Activated CD4-positive, alpha-beta T cell treated with anti-CD3 and anti-CD28 coated beads, Interleukin-2, amount 10 ng/mL, durations not matched to agents 24 days and 14 days (primary cell): ENCODE measurements at places on chromosomes 1 and 21.

- DNase-seq, result no peak
Observed at GRCh38 chr1:2643414-2644077, 10.7 kb upstream of the MMEL1 start.

DNA sequence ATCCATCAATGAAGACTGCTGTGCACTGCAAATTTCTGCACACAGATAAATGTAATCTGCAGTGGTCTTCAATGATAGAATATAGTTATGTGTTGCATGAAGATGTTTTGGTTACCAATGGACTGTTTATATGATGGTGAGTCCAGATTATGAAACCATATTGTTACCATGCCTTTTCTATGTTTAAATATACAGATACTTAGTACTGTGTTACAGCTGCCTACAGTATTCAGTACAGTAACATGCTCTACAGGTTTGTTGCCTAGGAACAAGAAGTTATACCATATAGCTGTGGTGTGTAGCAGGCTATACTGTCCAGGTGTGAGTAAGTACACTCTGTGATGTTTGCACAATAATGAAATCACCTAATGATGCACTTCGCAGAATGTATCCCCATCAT, 40.8 kb downstream of the SORT1 start:
- DNase-seq, result no peak

DNA sequence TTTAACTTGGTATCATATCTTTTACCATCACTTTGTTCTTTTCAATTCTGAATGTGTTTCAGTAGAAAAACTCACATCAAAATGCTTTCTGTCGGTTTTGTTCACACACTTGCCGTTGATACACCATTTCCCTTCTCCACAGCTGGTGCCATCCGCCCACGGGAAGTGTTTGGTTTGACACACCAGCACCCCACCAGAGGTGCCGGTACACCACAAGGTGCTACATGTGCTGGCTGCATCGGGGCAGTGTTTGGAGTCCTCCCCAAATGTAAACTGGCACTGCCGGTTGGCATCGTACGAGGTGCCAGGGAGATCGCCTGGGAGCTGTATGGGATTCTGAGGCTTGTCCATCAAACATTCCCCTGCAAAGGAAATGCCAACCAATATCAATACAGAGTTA, 5.0 kb downstream of the ADAMTS1 start:
- peak; percentile 68 for DNase-seq

DNA sequence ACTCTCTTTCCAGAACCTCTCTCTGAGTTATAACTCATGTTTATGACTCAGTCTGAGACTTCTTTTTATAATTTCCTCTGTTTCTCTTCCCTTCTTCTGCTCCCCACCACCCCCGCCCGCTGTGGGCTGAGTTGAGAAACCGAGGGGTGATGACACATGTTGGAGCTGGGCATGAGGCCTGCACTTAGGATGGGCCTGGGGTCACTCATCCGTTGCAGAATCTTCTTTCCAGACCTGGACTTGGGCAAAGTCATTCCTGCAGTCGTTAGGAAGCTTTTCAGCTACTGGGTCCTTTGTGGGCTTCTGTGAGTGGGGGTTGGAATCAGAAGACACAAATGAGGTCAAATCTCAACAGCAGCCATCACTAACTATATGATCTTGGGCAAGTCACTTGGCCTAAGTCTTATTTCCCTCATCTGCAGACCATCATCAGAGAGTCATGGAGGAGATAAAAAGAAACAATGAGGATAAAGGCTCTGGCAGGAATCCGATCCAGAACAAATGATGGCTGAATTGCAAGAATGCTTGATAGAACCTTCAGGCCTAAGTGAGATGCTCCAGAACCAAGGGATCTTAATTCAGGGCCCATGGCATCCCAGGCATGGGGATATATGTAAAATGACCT, 53.4 kb downstream of the RPS6KA1 start:
- DNase-seq, result peak; percentile 79

DNA sequence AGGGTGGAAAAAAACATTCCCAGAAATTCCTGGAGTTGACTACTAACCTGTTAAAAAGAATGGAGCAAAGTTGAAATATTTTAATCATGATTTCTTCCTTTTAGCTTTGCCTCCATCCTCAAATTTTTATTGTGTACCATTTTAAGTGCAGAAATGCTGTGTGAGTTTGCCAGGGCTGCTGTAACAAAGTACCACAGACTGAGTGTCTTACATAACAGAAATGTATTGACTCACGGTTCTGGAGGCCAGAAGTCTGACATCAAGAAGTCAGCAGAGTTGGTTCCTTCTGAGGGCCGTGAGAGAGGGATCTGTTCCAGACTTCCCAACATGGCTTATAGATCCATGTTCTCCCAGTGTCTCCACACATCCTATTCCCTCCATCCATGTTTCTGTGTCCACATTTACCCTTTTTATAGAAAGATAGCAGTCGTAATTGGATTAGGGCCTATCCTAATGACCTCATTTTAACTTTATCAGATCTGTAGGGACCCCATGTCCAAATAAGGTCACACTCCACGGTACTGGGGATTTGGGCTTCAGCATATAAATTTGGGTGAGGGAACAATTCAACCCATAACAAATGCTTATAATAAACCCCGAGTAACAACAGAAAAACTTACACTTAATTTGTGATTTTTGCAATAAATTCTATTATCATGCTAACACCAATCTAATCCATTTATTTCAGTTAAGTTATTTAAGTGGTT, 12.7 kb downstream of the SNX7 start:
- no peak for DNase-seq

GRCh38 chr1:81118550-81118949, 682.2 kb upstream of the ADGRL2 start:
- DNase-seq, result no peak

- DNase-seq, result no peak
Observed at GRCh38 chr1:68174738-68175113, 57.6 kb downstream of the WLS start.

GRCh38 chr1:118021668-118022067, 92.1 kb downstream of the WDR3 start:
- no peak for DNase-seq

- DNase-seq, result no peak
Observed at GRCh38 chr1:206445116-206445515, 25.2 kb upstream of the IKBKE start.

DNA sequence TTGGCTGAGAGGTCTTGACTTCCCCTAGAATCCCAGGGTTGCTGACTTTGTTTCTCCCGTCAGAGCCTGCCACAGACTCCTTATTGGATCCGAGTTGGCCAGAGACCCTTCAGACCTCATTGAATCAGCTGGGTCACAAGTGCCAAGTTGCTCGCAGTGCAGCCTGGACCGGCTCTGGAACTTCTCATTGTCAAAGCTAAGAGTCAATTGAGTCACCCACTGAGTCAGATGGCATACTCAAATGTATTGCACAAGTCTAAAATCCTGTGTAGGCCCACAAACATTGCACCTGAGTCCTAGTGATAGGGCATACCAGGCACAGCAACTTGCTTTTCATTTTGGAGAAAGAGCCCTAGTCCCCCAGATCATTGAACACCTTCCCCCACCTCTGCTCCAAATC, 20.4 kb upstream of the SCAF4 start:
- DNase-seq, result no peak

DNA sequence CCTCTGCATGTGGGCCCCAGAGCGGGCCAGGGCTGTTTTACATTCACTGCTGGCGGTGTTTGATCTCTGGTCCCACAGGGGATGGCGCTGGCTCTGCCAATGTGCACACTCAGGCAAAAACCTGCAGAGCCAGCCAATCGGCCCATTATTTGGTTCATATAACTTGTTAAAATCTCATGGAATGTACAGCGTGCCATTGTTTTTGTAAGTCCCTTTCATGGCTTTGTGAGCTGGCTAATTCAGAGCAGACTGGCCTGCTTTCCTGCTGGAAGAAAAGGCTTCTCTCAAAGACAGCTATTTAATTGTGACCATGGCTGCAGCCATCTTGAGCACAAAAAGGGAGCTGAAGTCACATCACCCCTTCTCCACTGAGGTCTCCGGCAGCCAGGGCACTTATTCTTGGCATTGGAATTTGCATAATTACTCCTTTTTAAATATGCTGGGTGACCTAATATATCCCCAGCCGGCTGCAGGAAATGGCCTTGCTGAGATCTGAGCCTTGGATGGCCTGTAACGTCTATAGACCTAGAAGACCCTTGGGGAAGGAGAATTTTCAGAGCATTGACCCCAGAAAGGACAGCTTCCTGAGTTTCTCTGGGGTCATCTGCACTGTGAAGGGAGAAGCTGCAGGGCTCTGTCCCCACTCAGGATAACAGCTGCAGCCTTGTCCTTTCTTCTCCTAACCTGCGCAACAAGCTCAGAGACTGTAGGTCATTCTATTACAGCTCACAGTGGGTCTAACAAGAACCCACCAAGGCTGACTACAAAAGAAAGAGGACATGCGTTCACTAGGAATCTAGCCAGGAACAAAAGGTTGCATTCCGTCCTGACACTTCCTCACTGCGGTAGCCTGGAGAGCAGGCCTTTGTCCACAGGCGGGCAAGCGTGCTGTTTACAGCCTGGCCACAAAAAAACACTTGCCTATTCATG, 45.8 kb downstream of the BCAR3 start:
- DNase-seq, result no peak

- no peak for DNase-seq
Observed at GRCh38 chr1:201429736-201430501, 8.4 kb upstream of the TNNI1 start.

GRCh38 chr1:211900441-211900840, 69.9 kb upstream of the LPGAT1 start:
- no peak for DNase-seq

DNA sequence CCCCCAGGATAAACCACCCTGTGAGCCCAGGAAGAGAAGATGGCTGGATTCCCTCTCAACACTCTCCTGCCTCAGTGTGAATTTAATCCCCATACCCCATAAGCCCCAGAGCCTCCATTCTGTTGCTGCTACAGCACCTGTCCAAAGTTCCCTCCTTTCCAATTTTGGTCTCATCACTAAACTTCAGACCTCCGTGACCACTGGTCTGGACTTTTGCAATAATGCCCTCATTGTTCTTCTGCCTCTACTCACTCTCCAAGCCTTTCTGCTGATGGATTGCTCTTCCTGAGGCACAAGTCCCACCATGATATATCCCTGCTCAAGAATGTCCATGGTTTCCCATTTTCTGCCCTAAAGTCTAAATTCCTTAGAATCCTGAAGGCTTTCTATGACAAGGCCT, 83.2 kb downstream of the CD58 start:
- no peak for DNase-seq

DNA sequence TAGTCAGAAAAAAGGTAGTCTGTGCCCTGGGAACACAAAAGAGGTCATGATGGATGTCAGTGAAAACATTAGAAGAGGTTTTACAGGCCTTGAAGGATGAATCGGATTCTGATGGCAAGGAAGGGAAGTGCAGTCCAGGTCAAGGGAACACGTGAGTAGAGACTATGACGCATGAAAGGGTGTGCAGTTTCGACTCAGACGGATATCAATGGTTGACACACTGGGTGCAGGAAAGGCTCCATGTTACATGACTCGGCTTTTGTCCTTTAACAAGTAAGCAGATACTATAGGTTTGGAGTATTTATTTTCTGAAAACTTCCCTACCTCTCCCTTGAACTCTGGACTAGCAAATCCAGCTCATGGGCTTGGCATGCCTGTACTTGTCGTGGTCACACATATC, 55.3 kb downstream of the SEC16B start:
- DNase-seq, result no peak

- DNase-seq, result no peak
Observed at GRCh38 chr1:209062863-209063262, 520.7 kb upstream of the CAMK1G start.

GRCh38 chr1:8604041-8604945, 213.1 kb downstream of the RERE start:
- DNase-seq, result peak; percentile 85

GRCh38 chr1:8019229-8019620, 6.9 kb downstream of the ERRFI1 start:
- DNase-seq, result no peak
